ENCODE measurements at places on chromosomes 11 and 22. TPM values are rescaled to one million over a fixed set of nuclear protein-coding genes. Genes with fewer than 3 reads are reported as not detected.

FGF3 gene
- not detected for total RNA-seq

GTSE1 gene
- 29.8 TPM for total RNA-seq

USH1C gene
- total RNA-seq: 1.1 TPM

CELSR1 gene
- 28.7 TPM for total RNA-seq

CBLIF gene
- total RNA-seq: not detected

Data from A549 treated with CORT108297 at 1 μM for 4 hours (cell line).